ENCODE measurements at places on chromosomes 2 and 18.

DNA sequence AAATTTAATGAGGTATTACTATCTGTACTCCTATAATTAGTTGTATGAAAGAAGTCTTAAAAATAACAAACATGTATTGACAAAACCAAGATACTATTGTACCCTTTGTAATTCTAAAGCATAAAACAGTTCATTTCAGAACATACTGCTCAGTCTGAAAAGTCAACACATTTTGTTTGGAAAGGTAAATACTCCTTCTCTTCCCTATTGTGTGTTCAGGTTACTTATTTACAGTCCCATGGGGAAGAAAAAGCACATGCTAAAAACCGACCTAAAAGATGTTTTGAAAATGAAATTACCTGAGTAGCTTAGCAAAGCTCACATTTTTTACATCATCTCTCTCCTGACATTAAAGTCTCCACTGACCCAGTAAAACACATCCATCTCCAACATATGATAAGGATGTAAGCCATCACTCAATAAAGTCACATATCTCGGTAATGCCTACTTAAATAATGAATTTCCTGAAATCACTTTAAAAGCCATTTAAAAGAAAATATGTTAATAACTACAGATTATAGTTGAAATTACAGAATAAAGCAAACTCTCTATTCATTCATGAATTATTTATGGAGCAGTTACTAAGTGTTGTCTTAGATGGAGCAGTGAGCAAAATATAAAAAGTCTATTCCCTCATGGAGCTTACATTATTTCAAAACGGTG is 75.6 kb upstream of the FZD5 start:
- no peak for DNase-seq

GRCh38 chr2:147843391-147843863 is 1.4 kb upstream of the ACVR2A start:
- no peak for DNase-seq

GRCh38 chr2:71599646-71600236 is 146.4 kb downstream of the DYSF start:
- DNase-seq: no peak

- DNase-seq: no peak
Measured at GRCh38 chr18:49023271-49023937, 72.6 kb upstream of the SMAD7 start.

DNA sequence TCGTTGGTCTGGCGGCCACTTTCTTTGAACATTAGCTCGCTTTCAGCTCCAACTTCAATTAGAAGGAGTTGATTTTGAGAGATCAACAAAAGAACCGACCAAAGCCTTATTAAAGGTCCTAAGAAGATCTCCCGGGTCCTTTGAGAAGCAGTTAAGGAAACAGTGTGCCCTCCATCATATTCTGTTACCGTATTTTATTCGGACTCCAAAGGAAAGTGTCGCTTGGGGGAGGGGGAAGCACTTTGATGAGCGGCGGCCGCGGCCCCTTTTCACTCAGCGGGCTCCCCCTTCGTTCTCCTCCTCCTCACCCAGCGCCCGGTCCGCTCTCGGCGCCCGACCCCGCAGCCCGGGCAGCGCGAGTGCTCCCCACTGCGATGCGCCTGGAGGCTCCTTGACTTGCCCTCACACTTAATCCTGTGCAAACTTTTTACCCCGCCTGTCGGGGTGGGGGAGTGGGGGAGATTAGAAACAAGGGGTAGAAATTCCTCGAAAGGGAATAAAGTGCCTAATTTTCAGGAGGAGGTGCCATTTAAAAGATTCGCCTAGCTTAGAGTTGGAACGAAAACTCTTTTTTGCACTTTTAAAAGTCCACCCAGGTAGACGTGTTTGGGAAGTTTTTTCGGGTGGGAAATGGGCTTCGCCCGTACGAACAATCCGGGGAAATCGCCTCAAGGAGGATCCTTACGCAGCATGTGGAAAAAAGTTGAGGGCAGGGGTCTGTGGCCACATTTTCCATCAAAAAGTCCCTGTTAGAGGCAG is 1.2 kb upstream of the OTX1 start:
- DNase-seq: no peak

DNA sequence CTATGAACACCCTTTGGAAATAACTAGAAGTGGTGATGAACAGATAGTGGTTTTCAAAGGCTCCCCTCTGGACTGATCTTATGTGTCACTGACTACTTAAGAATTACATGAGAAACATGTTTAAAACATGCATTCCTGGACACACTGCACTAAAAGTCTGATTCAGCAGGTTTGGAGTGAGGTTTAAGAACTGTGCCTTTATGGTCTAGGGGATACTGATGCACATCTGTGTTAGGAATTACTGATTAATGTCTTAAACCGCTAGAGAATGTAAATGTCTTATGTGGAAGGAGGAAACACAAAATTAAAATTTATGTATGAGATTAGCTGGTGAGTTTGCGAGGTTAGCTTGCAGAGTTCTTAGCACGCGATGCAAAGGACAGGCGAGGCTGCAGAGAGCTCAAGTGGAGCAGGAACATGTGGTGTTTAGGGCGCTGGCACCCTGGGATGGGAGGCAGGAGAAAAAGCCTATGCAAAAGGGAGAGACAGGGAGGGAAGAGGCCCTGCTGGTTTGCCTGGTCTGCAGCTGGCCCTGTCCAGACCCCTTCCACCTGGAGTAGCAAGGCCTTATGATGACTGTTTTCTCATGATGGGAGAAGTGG is 11.7 kb downstream of the SH3YL1 start:
- DNase-seq: no peak

DNA sequence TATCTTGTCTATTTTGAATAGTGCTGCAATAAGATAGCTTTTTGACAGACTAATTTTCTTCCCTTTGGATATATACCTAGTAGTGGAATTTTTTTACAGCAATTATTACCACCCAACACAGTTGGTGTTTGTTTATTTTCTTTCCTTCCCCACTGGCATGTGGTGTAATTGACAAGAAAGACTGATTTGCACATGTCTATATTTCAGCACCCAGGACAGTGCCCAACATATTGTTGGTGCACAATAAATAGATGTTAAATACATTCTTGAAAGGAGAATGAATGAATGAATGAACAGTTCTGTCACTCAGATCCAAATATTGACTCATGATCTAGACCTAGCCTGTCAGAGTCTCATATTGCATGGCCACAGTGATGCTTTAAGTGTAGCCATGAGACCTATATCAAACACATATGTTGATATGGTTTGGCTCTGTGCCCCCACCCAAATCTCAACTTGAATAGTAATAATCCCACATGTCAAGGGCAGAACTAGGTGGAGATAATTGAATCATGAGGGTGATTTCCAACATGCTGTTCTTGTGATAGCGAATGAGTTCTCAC is 538.2 kb downstream of the NYAP2 start:
- no peak for DNase-seq

DNA sequence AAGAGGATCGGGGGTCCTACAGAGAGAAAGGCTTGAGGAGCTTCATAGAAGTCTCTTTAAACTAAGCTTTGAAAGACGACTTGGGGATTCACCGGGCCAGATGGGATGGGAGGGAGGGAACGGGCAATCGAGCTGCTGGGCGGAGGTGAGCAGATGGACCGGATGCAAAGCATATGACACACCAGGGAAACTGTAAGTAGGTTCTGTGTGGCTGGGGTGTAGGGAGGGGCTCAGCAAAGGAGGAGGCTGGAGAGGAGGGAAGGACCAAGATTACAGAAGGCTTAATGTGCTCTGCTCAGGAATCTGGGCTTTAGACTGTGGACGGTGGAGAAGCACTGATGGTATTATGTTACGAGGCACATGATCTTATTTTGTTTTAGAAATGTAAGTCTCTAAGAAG is 131.5 kb downstream of the MAIP1 start:
- no peak for DNase-seq

GRCh38 chr2:42812899-42813479 is 20.6 kb upstream of the HAAO start:
- no peak for DNase-seq

- no peak for DNase-seq
Measured at GRCh38 chr2:201972621-201973255, 60.9 kb upstream of the FZD7 start.

- DNase-seq: no peak
Measured at GRCh38 chr2:121231385-121232000, 53.5 kb downstream of the TFCP2L1 start.

- DNase-seq: peak; percentile 68
Measured at GRCh38 chr2:64405581-64406406, 48.2 kb upstream of the LGALSL start.

- DNase-seq: peak; percentile 83
Measured at GRCh38 chr2:234203135-234203984, 152.9 kb downstream of the SPP2 start.

GRCh38 chr2:54342603-54343002 is 86.6 kb upstream of the TSPYL6 start:
- DNase-seq: no peak

- no peak for DNase-seq
Measured at GRCh38 chr2:19228715-19229114, 129.7 kb downstream of the OSR1 start.

GRCh38 chr18:12657684-12658425 is at the start of gene SPIRE1:
TSS of gene SPIRE1 (minus strand) at chr18:12658107. CDS start at chr18:12657866, 241 bp downstream.
- no peak for DNase-seq

GRCh38 chr2:241970716-241971115 is 101.2 kb downstream of the RTP5 start:
- DNase-seq: no peak

DNA sequence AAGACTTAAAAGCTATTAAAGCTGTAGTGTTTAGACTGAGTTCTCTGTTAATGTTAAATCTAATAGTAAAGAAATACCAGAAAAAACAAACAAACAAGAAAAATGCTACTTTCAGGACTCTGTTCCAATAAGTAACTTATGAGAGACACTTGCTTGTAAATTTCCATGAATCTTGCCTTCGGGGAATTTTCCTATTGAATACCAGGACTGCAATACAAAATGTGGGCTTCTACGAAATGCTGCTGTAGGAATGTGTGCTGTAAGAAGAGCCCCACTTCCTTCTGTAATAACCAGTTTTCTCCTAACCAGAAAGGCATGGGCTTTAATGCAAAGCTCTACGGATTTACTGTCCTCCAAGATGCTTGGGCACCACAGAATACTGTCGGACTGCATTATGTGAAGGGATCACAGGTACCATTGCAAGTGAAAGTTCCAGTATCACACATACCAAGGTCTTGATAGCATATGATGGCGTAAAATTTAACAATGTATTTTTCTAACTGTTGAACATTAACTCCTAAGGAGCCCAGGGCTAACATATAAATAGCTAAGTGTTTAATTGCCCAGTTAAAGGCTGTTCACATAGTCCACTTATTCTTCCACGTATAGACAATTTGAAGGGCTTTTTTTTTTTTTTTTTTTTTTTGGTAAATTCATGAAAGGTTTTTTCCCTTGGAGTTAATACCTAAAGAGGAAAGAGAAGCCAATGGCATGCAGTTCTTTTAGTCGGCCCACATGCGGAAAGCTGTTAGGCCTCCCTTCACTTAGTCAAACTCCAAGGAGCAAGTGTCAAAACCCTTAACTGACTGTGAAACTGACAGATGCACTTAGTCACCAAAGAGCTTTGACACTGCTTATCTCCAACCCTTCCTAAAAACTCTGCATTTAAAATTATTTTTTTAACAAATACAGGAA is 564.0 kb upstream of the POU3F3 start:
- DNase-seq: no peak

DNA sequence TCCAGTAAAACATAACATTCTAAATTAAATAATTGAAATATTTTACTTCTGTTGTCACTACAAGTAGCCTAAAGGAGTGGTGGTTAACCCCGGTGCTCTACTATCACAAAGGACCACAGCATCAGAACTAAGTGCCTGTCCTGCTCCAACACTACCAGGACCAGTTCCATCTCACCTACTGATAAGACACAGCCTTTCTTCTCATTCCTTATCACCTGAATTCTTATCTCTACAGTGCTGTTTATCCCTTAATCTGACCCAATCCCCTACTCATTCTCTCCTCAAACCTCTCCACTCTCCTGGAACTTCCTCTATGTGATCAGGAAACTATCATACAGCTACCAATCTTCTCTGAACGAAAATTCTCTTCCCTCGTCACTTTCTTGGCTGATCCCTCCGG is 80.2 kb downstream of the ITSN2 start:
- no peak for DNase-seq

DNA sequence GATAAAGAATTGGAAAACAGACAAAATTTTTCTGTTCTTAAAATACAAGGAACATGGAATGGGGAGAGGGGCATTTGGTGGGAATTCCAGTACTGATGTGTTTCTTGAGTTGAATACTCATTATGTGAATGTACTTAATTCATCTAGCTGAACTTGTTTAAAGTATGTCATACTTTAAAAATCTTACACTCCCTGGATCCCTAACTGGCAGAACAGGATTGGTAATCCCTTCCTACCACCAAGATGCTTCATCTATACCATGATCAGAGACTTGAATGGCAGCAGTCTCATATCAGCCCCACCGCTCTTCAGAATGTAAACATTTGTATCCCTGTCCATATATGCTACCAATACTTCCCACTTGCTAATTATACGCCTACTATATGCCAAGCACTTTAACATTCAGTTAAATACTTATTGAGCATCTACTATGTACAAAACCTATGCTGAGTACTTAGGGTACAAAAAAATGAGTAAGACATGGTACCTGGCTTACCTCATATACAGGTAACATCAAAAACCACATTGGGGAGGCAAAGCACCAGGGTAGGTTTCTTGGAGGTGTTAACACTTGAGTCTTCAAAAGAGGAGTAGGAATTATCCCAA is 5.3 kb downstream of the MEMO1 start:
- no peak for DNase-seq

DNA sequence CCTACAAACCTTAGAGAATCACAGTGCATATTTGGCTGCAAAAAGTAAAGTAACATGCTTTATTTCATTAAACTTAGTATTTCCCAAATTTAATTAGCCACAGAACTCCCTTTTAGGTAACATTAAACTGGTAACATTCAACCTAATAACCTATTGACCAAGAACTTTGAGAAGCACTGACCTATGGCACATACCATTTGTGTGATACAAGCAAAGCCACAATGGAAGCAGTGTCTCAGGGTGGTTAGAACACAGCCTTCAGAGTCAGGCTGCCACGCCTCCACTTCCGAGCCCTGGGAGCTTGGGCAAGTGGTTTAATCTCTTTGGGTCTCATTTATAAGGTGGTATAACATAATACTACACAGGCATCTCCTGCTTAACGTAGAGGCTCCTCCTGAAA is 301.4 kb downstream of the PDE11A start:
- no peak for DNase-seq

Measured in fibroblast of skin of left biceps (primary cell).